ENCODE measurements at places on chromosomes 2 and 18.
A peak's percentile ranks its signal among the peaks of the same experiment; 100 is the strongest.

GRCh38 chr18:78920456-78921138, 59.0 kb upstream of the SALL3 start:
- no peak for DNase-seq

GRCh38 chr2:4219571-4219970, 516.2 kb downstream of the DCDC2C start:
- no peak for DNase-seq

DNA sequence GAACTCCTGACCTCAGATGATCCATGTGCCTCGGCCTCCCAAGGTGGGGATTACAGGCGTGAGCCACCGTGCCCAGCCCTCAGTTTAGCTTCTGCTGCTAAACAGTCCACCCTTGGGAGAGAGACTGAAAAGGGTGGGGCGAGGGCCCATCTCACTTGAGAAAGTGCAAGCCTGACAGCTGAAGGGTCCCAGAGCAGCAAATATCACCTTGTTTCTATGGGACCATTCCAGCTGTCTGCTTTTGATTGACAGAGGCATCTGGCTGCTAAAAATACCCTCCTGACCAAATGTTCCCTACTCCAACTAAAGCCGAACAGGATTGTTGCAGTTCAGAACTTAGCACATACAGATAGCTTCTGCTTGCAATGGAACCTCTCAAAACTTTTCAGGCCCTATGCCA, 436 bp upstream of the SMYD1 start:
- DNase-seq: no peak

GRCh38 chr18:9612215-9612830, 2.0 kb downstream of the PPP4R1 start:
- DNase-seq: peak; percentile 52

- no peak for DNase-seq
These were observed 963.6 kb upstream of the CNTNAP5 start for GRCh38 chr2:123061534-123061933.
